ENCODE measurements at places on chromosomes 1 and 21.

GRCh38 chr1:38958967-38959366, 17.3 kb upstream of the RHBDL2 start:
- no peak for DNase-seq

- DNase-seq = no peak
These were observed 33.5 kb downstream of the PROX1 start for GRCh38 chr1:214021321-214021720.

DNA sequence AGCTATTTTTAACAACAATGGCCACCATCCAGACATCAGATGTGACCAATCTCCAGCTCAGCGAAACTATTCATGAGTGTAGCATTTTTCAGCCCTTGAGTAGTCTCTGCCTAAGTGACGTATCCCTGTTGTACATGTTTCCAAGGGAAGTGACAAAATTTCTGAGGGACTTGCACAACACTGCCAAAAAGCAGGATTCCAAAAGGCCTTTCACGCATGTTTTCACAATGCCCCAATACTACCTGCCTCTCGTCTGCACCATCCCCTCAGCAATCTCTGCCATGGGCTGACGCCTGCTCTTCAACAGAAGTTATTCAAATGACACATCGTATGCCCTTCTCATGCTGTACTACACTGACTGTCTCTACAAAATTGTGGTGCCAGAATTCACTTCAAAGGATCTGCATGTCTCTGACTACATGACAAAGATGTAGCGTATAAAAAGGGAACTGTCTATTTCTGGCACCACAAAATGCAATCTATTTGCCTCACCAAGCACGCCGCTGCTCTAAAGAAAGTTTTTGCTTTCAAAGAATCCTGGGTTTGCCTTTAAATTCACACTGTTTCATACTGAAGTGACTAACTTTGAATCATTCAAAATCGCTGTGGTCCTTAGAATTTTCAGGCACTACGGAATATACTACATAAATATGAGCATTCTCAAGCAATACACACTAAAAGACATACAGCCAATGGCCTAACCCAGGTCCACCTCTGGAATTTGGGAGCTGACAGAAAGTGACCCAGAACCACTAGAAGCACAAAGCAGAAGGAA, 32.9 kb downstream of the JAK1 start:
- no peak for DNase-seq

- DNase-seq = no peak
These were observed 75.7 kb upstream of the KIAA1614 start for GRCh38 chr1:180837020-180837419.

GRCh38 chr1:91020486-91020885, 1.3 kb downstream of the ZNF644 start:
- DNase-seq = no peak

DNA sequence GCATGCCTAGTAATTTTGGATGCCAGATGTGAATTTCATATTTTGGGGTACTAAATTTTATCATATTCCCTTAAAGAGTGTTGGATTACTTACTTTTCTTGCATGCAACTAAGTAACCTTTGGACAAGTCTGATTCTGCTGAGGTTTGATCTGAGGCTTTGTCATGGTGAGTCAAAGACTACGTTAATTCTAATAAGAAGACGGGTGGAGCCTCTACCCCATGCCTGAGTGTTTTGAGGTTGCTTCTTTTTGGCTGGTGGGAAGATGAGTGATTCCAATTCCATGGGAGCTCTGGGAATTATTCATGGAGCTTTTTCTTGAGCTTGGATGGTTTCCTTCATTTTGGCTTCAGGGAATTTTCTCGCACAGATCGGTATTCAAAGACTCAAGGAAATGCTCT, 11.6 kb upstream of the PCP4 start:
- no peak for DNase-seq

DNA sequence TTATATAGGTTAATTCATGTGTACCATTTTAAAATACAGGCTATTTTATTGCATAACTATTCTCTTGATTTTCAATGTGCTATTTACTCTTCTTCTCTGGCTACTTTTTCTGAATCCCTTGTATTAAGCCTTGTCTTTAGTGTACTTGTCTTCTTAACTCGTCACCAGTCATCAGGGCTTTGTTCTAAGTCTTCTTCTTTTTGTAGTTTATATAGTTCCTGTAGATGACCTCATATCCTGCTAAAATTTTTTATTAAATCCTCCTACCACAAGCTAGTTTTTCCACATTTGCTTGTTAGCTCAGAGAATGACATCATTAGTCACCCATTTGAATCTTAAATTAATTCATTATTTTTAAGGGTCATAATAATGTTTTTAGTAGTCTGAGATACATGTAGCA, 1281.9 kb downstream of the KCNT2 start:
- no peak for DNase-seq

GRCh38 chr1:168431882-168432281, 111.9 kb downstream of the XCL2 start:
- DNase-seq = no peak

DNA sequence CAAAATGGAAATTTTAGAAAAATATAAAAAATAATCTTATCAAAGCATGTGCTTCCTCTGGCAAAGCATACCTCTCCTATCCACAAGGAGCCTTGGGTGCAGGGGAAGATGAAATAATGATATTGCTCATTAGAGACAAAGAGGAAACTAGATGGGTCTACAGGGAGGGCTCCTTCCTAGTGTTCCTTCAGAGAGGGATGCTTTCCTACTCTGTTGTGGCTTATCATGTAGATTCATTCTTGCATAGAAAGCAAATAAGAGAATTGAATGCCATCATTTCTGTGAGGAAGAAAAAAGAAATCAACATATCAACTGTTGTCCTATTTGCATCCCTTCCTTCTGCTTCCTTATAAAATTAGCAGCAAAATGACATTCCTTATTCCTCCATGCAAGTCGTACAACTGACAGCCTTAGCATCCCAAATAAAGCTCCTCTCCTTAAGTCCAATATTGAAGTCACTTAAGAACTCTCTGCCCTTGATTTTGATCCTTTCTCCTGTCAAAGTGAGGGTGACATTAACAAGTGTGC, 543.9 kb upstream of the PLXNA2 start:
- DNase-seq = no peak

- DNase-seq = no peak
These were observed 163.8 kb downstream of the BACH1 start for GRCh38 chr21:29462479-29462878.

DNA sequence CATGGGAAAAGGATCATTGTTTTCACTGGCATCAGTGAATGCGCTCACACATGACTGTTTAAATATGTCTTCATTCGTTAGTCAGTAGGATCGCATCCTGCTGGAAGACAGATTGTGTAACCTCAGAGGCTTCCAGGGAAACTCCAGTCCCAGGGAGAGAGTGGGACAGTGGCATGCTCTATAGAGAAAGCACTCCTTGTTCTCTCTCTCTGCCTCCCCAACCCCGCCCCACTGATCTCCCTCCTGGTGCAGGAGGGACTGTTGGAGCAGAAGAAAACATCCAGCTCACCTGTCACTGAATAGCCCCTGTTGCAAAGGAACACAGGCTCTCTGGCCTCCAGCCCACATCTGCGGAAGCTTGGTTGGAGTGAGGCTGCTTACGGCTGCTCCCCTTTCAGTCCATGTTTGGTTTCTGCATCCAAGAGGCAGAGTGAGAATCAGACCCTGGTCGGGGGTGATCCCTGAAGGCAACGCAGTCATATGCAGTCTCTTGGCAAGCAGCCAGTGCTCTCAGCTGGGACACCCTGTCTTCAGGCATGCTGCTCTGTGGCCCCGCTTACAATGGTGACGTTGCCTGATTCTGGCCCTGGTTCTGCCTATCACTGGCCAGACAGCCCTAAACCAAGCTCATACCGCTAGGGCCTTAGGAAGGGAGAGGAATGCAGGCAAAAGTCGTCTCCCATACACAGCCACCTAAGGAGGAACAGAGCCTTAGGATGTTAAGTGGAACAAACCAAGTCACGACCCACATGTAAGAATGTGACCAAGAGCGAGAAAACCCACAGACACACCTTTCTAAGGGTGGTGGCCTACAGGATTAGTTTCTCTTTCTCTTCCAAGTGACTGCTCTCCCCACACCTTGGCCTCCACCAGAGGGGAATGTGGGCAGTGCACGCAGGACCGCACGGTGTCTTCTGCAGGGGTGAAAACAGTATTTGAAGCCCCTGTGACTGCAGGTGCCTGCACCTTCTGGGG, 39.7 kb downstream of the BACE2 start:
- DNase-seq = no peak

- DNase-seq = no peak
These were observed 11.8 kb upstream of the ZNF670 start for GRCh38 chr1:247090455-247090854.

DNA sequence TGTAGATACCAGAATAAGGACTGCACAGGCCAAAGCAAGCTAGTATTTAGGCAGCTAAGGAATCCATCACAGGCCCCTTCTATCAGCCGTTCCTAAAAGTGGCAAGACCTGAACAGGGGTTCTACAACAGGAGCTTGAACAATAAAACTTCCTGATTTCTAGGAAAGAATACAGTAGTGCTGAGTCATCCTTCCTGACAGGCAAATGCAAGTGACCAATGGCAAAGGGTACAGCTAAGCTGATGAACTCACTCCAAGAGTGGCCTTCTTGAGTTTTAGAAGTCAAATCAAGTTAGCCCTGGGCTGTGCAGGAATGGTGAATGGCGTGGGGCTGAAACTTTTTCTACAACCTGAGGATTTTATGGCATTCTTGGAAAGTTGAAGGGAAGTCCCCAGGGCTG, 112.9 kb downstream of the GREM2 start:
- no peak for DNase-seq

- DNase-seq = no peak
These were observed 100.8 kb downstream of the EBNA1BP2 start for GRCh38 chr1:43071241-43071640.

DNA sequence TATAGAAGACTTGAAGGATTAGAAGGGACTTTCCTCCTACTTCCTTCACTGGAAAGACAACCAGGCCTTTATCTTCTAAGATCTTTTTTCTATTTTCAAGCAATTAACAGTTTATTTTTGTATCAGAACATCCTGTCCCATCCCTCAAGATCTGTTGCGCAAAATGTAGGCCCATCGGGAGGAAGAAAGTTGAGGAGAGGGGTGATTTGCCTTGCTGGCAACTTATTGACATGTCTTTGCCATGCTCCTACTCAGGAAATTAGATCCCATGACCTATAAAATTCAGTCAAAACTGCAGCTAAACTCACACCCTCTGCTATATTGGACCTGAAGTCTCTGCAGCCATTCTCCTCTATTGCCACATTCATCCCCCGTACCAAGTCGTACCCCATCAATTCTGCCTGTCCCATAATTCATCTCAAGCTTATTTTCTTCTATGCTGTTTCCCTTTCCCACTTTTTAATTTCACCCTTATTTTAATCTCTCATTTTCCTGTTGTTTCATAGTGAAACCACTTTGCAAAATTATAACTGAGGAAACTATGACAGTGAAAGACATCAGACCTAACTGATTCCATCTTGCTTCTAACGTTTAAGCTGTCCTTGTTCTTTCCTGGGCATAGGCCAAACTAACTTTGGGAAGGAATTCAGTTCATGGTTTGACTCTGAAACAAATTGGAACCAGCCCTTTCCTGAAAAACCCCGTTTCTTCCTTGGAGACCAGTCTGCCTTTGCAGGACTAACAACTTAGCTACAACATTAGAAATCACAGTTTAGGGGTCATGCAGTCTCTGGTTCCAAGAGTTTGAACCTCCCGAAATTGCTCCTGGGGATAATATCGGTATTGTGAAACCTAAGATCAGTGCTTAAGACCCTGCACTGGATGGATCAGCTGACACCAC, 195.7 kb upstream of the PTBP2 start:
- no peak for DNase-seq

- no peak for DNase-seq
These were observed 83.9 kb upstream of the ZNF648 start for GRCh38 chr1:182145441-182145840.

DNA sequence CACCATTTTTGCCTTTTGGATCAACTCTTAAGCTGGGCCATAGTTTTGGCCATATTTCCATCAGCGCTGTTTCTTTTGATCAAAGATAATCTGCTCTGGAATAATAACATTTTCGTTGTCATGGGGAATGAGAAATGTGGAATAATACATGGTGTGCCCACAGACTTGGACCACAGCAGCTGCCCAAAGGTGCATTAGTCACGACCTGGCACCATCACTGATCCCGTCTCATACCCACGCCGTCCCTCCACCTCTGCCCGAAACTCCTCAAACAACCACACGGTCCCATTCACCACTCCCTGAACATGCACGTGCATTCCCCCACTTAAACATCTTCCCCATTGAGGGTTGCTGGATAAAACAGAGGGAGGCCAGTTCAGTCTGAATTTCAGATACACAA, 76.9 kb downstream of the SLC66A1 start:
- DNase-seq = no peak

- no peak for DNase-seq
These were observed 13.2 kb upstream of the QSOX1 start for GRCh38 chr1:180141381-180141934.

- DNase-seq = no peak
These were observed 10.4 kb downstream of the RNF19B start for GRCh38 chr1:32954168-32954567.

- DNase-seq = no peak
These were observed 5.0 kb downstream of the TRIT1 start for GRCh38 chr1:39877980-39878956.

GRCh38 chr1:32208469-32208868, 420 bp upstream of the DCDC2B start:
- no peak for DNase-seq

GRCh38 chr1:244361764-244362473, 89.8 kb downstream of the ADSS2 start:
- no peak for DNase-seq

DNA sequence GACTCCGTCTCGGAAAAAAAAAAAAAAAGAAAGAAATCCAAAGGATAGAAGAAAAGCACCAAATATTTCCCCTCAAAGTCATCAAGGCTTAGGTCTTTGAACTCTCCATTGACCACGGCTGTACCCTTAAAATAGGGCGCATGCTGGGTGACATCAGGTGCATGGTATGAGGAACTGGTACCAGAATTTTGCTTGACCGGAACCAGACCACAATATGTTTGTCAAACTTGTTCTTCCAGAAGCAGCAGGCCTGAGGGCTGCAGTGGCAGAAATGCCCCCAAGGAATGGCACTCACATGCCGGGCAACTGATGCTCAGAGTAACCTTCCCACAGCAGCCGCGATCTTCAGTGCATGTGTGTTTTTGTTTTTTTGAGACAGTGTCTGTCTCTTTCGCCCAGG, 21.0 kb downstream of the RCC1 start:
- no peak for DNase-seq

- no peak for DNase-seq
These were observed 167.3 kb downstream of the ZZZ3 start for GRCh38 chr1:77514921-77515776.

GRCh38 chr1:192984080-192984479, 75.1 kb downstream of the UCHL5 start:
- DNase-seq = no peak

- no peak for DNase-seq
These were observed 84.6 kb upstream of the NEK7 start for GRCh38 chr1:198072177-198072576.

DNA sequence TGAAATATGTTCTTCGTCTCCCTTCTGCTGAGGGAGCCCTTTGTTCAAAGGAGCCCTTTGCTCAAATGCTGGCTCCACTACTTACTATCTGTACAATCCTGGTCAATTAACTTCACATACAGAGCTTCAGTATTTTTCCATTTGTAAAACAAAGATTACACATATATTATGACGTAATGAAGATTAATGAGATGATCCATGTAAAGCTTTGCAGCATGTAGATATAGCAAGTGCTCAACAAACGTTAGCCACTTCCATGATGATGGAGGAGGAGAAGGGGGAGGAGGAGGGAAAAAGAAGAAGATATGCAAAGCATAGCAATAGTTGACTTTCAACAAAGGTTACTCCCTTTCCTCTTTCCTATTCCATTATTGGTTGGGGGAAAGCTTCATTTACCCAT, 10.1 kb upstream of the DDAH1 start:
- DNase-seq = no peak

GRCh38 chr1:202275061-202275770, 66.5 kb downstream of the UBE2T start:
- no peak for DNase-seq
